ENCODE measurements at places on chromosomes 12 and 14.
A peak's percentile ranks its signal among the peaks of the same experiment; 100 is the strongest.

- DNase-seq, result no peak
Observed at GRCh38 chr12:29102741-29103140, 46.3 kb upstream of the FAR2 start.

DNA sequence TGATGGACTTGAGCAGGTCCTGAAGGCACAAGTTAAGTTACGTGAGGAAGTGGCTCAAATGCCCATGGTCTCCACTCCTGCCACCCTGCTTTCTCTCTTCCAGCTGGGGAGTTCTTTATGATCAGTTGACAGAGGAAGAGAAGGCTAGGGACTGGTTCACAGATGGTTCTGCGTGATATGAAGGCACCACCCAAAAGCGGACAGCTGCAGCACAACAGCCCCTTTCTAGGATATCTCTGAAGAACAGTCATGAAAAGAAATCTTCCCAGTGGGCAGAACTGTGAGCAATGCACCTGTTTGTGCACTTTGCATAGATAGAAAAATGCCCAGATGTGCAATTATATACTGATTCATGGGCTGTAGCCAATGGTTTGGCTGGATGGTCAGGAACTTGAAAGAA is 162.4 kb upstream of the FSCB start:
- no peak for DNase-seq

DNA sequence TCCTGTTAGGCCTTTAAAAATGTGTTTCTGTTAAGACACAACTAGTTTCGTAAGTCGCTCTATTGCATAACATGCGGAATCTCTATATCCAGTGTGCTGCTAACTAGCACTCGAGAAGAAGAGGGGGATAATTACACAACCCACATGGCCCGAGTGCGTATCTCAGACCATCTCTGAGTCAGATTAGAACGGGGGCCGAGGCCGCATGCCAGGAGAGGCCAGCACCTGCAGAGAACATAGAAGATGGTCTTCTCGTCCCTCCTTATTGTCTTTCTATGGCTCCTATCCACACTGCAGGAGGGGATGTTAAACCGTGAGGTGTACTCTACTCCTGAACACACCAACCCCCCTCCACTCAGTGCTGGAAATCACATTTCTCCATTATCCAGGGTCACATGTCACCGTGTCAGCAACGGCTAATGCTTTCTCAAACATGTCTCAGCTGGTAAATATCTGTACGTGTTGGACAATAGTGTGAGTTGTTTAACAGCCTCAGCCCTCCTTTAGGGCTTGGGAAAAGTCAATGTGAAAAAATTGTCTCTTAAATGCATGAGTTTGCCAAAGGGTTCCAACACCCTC is 56.3 kb downstream of the CCDC88C start:
- no peak for DNase-seq

GRCh38 chr14:98169170-98169587 is 1102.8 kb downstream of the BCL11B start:
- DNase-seq, result no peak

- no peak for DNase-seq
Observed at GRCh38 chr12:11758510-11759493, 109.3 kb downstream of the ETV6 start.

GRCh38 chr14:81831128-81831820 is 297.6 kb upstream of the SEL1L start:
- DNase-seq, result no peak

- no peak for DNase-seq
Observed at GRCh38 chr12:76922866-76923265, 44.0 kb upstream of the CSRP2 start.

DNA sequence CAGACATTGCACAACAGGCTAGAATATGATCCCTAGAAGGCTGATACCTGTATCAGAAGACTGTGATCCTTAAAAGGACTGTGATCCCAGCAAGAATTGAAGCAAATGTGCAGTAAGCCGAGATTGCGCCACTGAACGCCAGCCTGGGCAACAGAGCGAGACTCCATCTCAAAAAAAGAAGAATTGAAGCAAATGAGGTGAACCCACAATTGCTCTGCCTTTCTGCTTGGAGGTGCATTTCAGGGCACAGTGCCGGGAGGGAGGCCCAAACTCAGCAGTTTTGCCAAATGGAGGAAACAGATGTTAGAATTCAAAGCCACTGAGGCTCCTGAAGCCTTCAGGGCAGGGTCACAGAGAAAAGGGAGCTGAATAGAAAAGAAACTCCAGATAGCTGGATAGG is 61.1 kb upstream of the COCH start:
- no peak for DNase-seq

DNA sequence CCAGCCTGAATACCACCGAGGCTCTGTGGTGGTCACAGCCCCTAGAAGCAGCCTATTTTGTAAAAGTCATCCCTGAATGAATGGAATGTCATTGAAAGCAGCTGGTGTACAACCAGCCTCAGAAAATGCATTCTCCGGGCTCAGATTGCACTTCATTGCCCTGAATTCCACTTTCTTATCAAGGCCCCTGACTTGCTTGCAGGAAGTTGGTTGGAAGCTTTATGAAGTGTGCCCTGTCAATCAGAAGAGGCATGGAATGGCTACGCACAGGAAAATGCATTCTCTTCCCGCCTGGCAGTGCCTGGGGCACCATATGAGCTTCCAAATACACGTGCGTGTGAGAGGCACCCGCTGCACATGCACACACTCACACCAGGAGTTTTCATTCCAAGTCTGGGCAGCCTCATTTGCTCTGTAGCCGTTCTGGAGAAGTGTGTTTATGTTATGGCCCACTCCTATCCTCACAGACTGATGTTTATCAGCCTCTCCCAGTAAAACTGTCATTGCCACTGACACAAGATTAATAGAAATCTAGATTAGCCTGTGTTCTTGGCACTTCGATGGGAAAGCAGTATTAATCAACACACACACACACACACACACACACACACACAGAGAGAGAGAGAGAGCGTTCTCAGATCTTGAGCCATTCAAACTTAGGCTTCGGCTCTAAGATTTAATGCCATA is 63.9 kb downstream of the NUAK1 start:
- no peak for DNase-seq

DNA sequence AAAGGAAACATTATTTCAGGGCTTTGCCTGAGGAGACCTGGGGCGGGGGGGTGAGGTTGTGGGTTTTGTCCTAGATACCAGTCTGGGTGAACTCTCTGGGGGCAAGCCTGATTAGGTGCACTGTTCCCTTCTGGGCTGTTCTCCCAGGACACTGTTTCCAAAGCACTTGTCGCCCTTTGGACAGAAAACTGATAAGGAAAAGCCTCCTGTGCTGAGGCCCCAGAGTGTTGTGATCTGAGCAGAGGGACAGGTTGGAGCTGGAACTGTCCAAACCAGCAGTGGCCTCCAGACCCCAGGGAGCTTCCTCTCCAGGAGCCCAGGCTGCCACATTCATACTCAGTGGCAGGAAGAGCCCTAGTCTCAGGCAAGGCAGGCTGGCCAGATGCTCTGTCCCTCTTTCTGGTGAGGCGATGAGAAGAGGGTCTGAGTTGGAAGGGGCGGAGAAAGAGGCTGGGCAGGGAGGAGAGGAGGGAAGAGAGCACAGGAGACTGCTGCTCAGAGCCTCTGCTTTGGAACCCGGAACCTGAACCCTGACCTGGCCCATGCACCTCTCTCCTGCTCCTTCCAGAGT is 1.9 kb downstream of the GALNT16 start:
- DNase-seq, result no peak

DNA sequence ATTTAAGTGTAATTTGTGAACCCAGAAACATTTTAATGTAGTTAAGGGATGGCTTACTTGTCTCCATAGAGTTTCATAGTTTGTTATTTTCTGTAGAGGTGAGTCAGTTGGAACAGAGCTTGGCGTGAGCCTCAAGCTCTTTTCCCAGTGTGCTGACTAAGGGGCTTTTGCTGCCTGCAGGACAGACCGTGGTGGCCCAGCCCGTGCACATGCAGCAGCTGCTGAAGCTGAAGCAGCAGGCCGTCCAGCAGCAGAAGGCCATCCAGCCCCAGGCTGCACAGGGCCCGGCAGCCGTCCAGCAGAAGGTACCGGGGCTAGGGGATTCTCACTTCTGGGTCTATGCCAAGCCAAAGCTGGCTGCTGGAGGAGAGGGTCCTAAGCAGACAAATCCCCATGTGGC is 76.9 kb downstream of the DDX51 start:
- DNase-seq, result no peak

DNA sequence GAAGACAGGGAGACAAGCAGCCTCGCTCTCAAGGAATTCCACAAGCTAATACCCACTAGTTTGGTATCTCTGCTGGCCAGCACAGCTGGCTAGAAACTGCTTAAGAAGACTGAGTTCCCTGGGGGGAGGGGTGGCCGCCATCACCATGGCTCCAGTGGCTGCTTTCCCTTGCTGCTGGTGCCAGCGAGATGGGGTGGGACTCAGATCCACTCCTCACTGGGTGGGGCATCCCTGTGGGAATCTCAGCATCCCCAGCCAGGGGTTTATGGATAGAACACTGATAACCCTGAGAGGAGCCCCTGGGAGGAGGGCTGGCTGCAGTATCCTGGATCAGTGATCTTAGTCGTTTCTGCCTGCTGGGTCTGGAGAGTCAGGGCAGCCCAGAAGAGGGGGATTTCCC is 170.6 kb upstream of the MDGA2 start:
- DNase-seq, result no peak

GRCh38 chr14:50756300-50756699 is 74.7 kb downstream of the NIN start:
- no peak for DNase-seq

GRCh38 chr12:31599053-31599452 is 8.1 kb upstream of the DENND5B start:
- DNase-seq, result no peak

GRCh38 chr12:4014858-4015224 is 141.6 kb upstream of the PARP11 start:
- no peak for DNase-seq

DNA sequence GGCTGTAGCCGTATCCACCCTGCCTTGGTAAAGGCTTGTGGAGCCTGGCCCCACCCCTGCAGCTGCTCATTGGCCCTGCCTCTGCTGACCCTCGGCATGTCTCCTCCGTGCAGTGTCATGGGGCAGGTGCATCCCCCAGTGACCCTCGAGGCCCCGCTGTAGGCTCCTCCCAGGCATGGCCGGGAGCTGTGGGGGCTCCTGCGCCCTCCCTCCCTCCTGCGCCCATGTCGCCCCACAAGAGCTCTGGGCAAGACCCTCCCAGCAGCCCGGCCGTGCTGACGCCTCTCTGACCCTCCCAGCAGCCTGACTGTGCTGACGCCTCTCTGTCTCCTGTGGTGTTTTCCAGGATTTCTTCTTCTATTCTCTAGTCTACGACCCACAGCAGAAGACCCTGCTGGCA is 20.8 kb upstream of the CRIP2 start:
- no peak for DNase-seq

DNA sequence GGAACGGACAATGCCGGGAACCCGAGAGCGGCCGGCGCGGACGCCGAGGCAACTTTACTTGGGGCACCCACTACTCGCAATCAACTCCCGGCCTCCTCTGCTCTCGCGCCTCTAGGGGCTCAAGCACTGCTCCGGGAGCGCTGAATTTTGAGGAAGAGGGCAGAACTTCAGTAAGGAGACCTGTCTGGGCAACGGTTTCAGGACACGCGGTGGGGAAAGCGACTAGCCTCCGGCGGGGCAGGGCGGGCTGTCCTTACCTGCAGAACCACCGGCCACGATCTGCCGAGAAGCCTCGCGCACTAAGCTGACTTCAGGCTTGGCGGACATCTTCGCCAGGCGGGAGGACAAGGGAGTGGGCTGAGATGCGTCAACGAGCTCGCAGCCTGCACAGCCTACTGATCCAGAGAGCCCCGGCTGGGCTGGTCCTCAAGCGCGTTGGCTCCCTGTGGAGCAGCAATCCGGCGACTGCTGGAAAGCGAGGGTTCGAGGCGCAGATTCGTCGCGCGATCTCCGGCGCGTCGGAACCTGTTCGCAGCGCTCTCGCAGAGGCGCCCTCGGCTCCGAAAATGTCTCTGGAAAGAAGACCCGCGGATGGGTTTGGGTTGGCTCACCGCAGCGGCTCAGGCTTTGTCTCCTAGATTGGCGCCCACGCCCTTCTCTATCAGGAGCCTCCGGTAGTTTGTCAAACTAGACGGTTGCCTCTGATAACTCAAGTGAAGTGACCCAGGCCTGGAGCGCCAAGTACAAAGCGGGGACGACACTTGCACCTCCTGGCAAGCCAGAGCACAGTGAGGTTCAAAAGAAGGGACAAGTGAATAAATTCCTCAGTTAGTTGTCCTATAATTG is at the start of gene SLC25A21:
TSS of gene SLC25A21 (minus strand) at position 583 of the 846 bp plus-strand sequence.
- DNase-seq, result peak; percentile 44

DNA sequence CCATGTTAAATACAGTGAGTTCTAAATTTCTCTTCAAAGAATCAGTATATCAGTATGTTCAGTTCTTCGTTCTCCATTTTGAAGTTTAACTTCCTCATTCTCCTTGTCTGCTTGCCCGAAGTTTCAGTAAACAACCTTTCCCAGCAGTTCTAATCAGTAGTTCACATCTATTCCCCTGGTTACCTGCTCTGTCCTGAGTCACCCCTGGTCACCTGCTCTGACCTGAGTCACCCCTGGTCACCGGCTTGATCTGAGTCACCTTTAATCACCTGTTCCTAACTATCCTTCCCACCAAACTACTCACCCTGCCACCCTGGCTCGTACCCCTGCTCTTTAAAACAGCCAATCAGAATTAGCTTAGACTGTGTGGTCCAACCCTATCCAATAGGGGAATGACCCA is 9.4 kb upstream of the OR10G3 start:
- no peak for DNase-seq

- no peak for DNase-seq
Observed at GRCh38 chr14:104199266-104199895, 61.0 kb downstream of the KIF26A start.

- no peak for DNase-seq
Observed at GRCh38 chr12:46847001-46847400, 21.2 kb upstream of the SLC38A4 start.

DNA sequence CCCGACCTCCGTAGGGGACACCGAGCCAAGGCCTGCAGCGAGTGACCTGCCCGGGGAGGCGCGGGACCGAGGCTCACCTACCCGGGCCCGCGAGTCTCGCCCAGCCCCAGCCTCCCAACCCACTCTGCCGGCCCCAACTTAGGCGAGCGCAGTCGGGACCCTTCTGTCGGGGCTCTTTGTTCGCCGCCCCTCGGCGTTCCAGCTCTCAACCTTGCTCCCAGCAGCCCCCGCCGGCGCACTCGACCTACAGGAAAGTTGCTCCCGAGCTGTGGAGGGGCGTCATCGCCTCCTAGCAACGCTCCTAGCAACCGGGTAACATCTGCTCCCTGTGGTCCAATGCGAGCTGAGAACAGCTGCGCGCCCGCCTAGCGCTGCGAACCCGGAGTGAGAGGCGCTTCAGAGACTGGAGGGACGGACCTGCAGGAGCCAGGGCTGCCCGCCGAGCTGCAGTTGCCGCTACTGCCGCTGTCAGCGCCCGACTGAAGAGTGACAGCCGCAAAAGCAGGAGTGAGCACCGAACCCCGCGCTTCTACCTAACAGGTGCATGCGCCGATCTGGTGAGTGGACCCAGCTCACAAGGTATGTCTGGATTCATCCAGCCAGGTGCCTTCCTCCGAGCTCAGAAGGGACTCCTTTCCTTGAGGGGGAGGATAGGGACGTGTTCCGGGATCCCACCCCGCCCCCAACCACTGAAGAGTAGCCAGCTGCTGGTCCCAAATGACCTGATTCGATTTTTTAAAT is 355.0 kb downstream of the SNAPC1 start:
- DNase-seq, result peak; percentile 5

Measured in HFF-Myc (cell line).